ENCODE measurements at places on chromosomes 7 and 10.

DNA sequence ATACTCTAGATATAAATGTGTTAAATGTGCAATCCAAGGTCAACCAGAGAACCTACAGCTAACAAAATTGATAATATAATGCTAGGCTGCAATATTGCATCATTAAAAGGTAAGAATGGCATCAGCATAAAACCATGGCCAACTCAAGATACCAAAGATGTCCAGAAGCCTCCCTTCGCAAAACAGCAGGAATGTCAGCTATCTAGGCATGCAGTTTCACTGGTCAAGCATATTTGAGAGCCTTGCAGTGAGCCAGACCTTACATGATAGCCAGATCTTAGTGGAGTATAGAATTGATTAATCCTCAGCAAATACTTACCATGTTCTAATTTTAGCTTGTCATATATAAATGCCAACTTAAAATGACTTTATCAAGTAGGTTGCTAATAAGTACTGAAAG, 138.8 kb downstream of the ZEB1 start:
- DNase-seq = no peak

GRCh38 chr10:519716-520401, 169.6 kb downstream of the DIP2C start:
- DNase-seq = no peak

- no peak for DNase-seq
Measured at GRCh38 chr10:117345143-117345542, 30.1 kb downstream of the PDZD8 start.

GRCh38 chr10:1203216-1203615, 147.0 kb downstream of the WDR37 start:
- DNase-seq = no peak

GRCh38 chr7:159033956-159034355, 110.7 kb downstream of the VIPR2 start:
- DNase-seq = no peak

DNA sequence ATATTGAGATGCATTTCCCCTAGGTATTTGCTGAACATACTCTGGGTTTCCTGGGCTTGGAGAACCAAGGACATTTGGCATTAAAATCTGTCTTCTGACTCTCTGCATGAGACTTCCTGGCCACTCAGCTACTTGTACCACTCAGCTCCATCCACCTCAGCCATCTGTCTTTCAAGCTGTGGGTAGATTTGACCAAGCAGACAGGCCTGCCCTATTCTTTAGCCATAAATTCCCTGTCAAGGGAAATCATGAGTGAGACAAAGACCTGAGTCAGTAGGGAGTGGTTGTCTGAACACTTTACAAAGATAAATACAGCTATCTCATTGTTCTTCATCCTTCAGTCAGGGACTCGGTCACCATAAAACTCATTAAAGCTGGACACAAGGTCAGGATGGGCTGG, 399.1 kb downstream of the GPAM start:
- DNase-seq = no peak

DNA sequence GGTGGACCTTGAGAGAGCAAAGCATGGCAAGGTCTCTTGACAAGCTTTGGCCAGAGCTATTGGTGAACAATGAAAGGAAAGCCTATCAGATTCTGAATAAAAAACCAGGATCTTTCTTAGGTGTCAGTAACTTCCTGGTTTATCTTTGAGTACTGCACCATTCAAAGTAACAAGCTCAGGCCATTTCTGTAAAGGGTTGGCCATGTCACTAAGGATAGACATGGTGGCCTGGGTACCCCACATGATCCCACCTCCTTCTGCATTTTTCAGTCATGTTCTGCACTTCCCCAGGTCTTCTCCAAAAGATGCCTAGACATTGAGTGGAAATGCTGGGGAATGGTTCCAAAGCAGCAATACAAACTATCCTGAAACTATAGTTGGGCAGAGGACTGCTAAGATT, 242.0 kb downstream of the ARHGAP12 start:
- DNase-seq = no peak

DNA sequence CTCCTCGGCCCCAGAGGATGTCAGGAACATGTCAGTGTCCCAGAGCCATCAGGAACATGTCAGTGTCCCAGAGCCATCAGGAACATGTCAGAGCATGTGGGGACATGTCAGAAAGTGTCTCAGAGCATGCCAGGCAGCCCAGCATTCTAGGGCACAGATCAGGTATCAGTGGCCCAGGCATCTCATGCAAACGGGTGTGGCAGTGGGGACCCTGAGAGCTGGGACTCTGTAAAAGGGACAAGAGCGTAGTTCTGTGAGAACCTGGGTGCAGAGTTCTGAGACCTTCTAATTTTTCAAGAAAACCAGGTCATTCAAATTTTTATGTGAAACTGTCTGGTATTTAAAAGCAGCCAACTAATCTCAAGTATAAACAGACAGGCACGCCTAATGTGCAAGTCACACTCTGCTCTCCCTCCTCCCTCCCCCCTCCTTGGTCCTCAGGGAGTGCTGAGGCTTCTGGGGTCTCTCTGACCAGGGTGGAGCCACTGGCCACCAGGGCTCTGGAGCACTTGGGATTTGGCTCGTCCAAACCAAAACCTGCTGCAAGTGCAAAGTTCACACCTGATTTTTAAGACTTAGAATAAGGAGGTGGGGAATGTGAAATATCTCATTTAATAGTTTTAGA, 64.6 kb downstream of the ALOX5 start:
- DNase-seq = peak; percentile 27

DNA sequence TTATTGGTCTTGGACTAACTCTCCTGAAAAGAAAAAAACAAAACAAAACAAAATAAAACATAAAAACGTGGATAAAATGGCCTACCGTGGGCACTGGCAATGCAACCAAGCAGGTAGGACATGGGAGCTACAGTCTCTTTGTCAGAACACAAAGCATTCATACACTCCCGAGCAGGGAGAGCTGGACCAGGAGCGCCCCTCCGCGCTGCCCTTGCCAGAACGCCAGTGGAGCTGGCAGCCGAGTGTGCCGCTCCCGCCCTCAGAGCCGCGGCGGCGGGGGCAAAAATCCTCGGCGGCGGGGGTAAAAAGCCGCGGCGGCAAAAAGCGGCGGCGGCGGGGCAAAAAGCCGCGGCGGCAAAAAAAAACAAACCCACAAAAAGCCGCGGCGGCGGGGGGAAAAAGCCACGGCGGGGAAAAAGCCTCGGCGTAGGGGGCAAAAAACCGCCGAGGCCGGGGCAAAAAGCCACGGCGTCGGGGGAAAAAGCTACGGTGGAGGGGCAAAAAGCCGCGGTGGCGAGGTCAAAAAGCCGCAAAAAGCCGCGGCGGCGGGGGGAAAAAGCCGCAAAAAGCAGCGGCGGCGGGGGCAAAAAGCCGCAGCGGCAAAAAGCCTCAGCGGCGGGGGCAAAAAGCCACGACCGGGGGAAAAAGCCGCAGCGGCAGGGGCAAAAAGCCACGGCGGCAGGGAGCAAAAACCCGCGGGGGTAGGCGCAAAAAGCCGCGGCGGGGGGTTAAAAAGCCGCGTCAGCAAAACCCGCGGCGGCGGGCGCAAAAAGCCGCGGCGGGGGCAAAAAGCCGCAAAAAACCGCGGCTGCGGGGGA, 418.1 kb downstream of the ZNF716 start:
- DNase-seq = peak; percentile 3

GRCh38 chr7:125347269-125347668, 417.6 kb upstream of the POT1 start:
- DNase-seq = no peak

DNA sequence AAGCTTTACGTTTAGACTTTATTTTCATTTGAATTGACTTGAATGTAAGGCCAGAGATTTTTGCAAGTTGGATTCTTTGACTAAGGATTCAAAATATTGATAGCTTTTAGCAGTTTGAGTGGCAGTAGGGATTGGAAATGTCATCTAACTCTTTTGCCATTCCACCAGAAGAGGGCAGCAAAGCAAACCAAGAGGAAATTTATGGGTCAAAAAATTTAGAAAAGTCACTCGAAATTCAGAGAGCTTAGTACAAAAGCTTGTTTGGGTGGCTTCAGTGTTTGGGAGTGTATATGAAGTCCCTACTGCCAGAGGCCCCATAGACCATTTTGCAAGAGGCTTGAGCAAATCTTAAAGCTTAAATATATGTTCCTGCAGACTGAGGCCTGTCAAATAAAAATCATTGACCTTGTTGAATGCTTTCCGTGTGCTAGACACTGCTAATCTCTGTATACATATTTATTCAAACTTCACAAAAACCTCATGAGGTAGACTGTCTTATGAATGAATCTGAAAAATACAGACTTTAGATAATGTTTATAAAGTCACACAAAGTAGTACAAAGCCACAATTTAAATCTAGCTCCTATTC, 44.6 kb upstream of the RSBN1L start:
- DNase-seq = peak; percentile 37

DNA sequence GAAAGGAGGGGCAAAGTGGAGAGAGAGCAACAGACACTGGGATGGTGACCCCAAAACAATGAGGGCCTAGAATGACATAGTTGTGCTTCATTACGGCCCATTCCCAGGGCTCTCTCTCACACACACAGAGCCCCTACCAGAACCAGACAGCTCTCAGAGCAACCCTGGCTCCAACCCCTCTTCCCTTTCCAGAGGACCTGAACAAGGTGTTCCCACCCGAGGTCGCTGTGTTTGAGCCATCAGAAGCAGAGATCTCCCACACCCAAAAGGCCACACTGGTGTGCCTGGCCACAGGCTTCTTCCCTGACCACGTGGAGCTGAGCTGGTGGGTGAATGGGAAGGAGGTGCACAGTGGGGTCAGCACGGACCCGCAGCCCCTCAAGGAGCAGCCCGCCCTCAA, 20.7 kb downstream of the PRSS2 start:
- no peak for DNase-seq

GRCh38 chr10:57202356-57202755, 841.3 kb upstream of the ZWINT start:
- no peak for DNase-seq

GRCh38 chr10:93482145-93482834, at the start of gene MYOF:
TSS of gene MYOF (minus strand) at chr10:93482334. CDS start at chr10:93482194, 140 bp downstream.
- DNase-seq = peak; percentile 91

- DNase-seq = peak; percentile 15
Measured at GRCh38 chr10:14383266-14383665, 52.5 kb upstream of the FRMD4A start.

GRCh38 chr10:30702860-30703259, 73.3 kb upstream of the LYZL2 start:
- no peak for DNase-seq

DNA sequence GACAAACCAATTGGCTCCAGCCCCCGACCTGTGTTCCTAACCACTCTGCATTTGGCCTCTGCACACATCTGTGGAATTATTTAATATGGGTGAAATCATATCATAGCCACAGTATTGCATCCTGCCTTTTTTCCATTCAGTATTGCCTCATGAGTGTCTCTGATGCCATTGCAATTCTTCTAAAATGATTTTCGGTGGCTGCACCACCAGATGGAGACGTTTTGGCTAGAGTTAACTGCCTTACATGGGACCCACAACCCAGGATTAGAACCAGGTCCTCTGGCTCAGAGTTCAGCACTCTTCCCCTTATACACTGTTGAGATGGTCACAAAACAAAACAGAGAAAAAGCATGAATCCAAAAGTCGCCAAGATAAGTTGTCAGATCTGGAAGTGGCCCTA, 180.8 kb downstream of the EMX2 start:
- DNase-seq = no peak

DNA sequence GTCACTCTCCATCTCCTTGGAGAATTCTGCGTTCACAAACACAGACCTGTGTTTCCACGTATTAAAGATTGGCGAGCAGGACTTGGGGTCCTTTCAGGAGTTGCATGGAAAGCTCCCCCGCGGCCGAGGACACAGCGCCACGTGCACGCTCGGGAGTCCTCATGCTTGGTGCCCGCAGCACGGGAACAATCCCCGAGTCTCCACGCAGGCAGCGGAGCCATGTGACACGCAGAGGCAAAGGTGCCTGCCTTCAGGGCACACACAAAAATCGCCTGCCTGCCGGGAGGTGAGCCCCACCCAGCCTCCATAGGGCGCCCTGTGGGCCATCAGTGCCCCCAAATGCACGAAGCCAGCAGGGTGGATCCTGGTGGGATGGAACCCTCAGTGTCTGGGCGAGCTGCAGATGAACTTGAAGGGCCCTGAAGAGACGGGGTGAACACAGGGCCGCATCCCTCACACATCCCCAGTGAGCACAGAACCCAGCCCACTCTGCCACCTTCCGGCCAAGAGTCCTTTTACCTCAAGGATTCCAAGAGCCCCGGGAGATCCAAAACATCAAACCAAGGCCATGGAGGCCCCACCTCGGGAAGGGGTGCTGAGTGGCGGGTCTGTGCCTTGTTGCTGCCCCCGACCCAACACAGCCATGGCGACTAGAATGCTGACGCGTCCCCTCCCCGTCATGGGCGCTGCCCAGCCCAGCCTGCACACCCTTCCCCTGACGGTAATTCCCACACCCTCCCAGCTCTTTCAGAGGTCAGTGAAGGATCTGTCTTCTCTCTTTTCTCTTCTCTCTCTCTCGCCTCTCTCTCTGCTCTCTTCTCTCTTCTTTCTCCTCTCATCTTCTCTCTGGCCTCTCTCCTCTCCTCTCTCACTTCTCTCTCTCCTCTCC, 55.9 kb downstream of the CFAP46 start:
- no peak for DNase-seq

- peak; percentile 63 for DNase-seq
Measured at GRCh38 chr7:128347647-128348097, 4.0 kb upstream of the RBM28 start.

GRCh38 chr10:120555842-120556532, 99.0 kb downstream of the PLPP4 start:
- no peak for DNase-seq

- DNase-seq = peak; percentile 16
Measured at GRCh38 chr10:75530299-75530698, 98.9 kb downstream of the LRMDA start.

DNA sequence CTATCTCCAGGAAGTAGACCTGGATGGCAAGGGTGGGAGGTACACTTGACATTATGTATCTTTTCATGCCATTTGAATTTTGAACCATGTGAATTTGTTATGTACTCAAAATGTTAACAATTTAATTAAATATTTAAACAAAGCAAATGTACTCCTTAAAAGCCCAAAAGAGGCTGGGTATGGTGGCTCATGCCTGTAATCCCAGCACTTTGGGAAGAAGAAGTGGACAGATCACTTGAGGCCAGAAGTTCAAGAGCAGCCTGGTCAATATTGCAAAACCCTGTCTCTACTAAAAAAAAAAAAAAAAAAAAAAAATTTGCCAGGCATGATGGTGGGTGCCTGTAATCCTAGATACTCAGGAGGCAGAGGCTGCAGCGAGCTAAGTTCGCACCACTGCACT, 136.9 kb upstream of the ASAH2 start:
- no peak for DNase-seq

DNA sequence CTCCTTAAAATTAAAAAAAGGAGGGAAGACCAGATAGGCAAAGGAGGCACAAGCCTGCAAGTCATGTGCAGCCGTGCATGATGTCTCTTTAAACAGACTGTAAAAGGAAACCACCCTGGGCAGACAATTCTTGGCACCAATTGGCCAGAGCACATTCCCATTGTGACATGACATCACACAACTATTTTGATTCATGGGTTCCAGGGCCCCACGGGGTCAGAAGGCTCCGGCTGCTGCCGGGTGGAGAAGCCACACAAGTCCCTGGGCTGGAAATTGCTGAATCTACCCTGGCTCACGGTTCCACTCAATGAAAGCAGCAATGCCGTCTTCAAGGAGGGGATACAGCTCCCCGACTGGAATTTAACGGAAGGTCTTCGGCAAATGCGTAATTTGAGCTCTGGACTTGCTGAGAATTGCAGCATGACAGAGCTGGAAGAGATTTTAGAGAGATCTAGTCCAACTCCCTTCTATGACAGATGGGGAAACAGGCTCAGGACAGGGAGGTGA, 140.5 kb downstream of the PRKAG2 start:
- DNase-seq = peak; percentile 66

All from epithelial cell of esophagus (primary cell).